Femur (tissue), 1 donor: ENCODE measurements at places on chromosomes 2 and 18.
A peak's percentile ranks its signal among the peaks of the same experiment; 100 is the strongest.

GRCh38 chr2:27420996-27421395, 7.4 kb upstream of the NRBP1 start:
- no peak for DNase-seq

GRCh38 chr2:69149631-69150215, 136.7 kb downstream of the ANTXR1 start:
- peak; percentile 53 for DNase-seq

- DNase-seq: no peak
Measured at GRCh38 chr2:188969236-188969635, 4.9 kb upstream of the COL3A1 start.

GRCh38 chr18:27863780-27864430, 313.0 kb downstream of the CDH2 start:
- DNase-seq: no peak

GRCh38 chr2:144240656-144241339, 279.1 kb downstream of the ZEB2 start:
- no peak for DNase-seq

DNA sequence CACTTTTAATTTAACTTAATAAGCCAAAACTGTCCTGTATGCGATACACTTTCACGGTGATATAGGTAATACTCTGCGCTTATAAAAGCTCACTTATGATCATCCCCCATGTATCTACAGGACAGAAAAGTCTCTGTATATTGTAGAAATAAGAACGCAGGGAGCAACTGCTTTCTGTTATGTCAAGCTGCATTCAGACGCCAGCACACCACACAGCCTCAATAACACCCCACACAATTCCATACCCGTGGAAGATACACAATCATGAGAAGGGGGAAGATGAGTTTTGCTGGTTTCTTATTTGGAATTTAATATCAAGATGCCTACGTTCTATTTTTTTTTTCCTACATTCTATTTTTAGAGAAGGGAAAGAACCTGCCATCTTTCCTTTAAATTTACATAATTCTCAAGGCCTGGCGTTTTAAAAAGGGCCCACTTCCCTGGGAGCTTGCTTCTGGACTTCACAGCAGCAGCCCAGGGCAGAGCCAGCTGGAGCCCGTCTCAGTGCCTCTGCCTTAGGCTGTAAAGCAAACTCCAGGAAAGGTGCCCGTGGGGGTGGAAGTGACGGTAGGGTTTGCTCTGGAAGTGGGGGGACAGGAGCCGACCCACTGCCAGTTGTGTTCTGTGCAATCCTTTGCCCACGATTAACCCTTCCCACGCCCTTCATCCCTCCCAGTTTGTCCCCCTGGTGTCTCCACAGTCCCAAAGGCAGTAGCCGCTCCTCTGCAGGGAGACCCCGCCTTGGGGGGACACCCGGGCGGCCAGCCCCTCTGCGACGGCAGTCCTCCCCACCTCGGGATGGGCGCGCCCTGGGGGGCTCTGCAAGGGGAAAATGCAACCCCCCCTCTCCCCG, 5.3 kb downstream of the PTGR3 start:
- DNase-seq: peak; percentile 71

DNA sequence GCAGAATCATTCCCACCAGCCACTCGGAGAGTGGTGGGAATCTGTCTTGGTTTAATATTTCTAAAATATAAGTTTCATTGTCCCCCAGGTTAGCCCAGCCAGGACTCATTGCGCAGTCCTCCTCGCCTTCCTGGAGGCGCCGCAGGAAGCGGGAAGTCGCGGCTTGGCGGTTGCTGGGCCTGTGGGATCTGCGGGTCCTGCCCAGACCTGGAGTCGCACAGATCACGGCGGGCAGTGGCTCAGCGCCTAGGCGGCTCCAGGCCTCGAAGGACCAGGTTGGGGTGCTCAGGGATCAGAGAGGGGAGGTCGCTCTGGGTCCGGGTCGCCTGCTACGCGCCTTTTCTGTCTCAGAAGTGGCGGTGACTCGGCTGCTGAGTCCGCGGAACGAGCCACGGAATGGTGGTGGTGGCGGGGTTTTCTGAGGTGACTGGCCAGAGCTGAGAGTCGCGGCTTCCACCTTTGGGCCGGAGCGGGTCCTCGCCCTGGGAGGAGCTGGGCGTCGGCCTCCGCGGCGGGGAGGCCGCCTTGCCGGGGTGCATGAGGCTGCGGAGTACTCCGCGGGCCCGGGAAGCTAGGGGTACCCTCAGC, 2.6 kb downstream of the HOXD3 start:
- DNase-seq: no peak

- no peak for DNase-seq
Measured at GRCh38 chr2:205367331-205367935, 314.9 kb upstream of the NRP2 start.

DNA sequence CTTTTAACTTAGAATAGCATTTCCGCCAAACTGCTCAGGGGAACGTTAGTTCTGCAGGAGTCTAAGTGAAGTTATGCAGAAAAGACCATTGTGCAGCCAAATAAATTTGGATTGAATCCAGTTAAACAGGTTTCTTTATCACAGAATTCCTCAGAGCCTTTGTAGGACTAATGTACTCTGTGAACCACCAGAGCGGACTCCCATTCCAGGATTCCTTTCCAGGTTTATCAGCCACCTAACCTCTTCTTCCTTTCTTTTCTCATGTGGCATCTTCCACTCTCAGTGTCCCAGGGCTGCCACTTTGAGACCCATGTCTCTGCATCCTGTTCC, 350.4 kb downstream of the TSN start:
- no peak for DNase-seq

DNA sequence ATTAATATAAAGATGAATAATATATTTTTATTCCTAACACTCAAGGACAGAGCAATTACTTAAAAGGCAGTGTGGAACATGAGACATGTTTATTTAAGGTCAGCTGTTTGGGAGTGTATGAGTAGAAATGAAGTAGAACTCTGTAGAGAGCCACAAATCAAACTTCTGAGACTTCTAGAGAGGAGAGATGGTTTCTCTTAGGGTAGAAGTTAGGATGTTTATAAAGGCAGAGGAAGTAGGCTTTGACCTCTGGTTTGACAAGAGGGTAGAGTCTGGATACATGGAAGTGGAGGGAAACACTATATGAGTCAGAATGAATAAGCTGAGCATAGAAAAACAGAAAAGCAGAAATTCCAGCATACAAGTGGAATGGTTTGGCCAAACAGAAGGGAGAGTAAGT, 262.1 kb upstream of the KLHL14 start:
- no peak for DNase-seq

GRCh38 chr2:7045601-7046590, 128.7 kb downstream of the RNF144A start:
- no peak for DNase-seq

DNA sequence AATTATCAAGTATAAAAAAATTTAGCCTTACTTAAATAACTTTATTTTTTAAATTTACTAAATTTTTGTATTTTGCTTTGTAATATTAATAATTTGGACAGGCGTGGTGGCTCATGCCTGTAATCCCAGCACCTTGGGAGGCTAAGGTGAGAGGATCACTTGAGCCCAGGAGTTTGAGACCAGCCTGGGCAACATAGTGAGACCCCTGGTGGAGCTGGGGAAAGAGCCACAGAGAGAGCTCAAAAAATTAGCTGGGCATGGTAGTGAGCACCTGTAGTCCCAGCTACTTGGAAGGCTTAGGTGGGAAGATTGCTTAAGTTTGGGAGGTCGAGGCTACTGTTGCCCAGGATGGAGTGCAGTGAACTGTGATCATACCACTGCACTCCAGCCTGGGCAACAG, 143.5 kb downstream of the B3GNT2 start:
- no peak for DNase-seq

DNA sequence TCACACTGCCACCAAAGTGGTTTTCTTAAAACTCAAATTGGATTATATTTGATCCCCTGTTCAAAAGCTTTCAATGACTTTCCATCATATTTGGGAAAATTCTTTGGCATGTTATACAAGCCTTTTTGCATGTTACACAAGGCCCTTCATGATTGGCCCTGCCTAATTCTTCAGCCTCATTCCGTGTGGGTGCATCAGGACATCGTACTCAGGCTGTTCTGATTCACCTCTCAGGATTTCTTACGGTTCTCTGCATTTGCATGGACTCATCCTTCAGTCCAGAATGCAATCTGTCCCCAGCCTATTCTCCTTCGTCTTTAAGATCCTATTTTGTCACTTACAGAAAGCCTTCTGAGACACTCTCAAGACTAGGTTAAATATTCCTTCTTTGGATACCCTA, 107.8 kb downstream of the LYPD1 start:
- DNase-seq: no peak

- DNase-seq: no peak
Measured at GRCh38 chr18:32910694-32911296, 138.0 kb upstream of the KLHL14 start.

- DNase-seq: no peak
Measured at GRCh38 chr2:1723397-1724042, 20.8 kb downstream of the PXDN start.

- no peak for DNase-seq
Measured at GRCh38 chr18:6595666-6596065, 133.8 kb upstream of the ARHGAP28 start.

GRCh38 chr2:60596411-60596810, 43.0 kb upstream of the BCL11A start:
- DNase-seq: no peak

- peak; percentile 82 for DNase-seq
Measured at GRCh38 chr2:96353032-96353561, 17.5 kb downstream of the NCAPH start.

DNA sequence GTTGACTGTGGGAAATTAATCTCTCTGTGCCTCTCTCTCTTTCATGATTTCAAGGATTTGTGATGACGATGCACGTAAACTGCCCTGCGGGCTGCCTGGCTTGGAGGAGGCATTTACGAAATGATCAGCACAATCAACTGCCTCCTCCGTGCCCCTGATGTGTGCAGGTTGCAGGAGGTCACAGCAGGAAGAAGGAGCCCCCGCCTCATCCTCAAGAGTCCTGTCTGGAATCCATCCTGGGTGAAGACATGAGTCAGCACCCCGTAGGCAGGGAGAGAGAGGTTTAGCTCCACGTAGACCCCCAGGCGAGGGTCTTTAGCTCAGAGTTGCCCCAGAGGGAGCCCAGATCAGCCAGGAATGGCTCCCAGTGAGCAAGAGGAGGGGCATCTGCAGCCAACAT, 17.1 kb upstream of the TEX51 start:
- DNase-seq: no peak

DNA sequence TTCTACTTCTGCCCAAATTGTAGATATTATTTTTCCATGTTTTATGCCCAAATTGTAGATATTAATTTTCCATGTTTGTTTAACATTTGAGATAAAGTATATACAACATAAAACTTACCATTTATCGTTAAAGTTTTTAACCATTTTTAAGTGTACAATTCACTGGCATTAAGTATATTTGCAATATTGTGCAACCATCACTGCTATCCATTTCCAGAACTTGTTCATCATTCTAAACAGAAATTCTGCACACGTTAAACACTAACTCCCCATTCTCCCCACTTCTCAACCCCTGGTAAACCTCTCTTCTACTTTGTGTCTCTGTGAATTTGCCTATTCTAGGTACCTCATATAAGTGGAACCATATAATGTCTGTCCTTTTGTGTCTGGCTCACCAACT, 162.1 kb downstream of the MGAT5 start:
- DNase-seq: no peak

DNA sequence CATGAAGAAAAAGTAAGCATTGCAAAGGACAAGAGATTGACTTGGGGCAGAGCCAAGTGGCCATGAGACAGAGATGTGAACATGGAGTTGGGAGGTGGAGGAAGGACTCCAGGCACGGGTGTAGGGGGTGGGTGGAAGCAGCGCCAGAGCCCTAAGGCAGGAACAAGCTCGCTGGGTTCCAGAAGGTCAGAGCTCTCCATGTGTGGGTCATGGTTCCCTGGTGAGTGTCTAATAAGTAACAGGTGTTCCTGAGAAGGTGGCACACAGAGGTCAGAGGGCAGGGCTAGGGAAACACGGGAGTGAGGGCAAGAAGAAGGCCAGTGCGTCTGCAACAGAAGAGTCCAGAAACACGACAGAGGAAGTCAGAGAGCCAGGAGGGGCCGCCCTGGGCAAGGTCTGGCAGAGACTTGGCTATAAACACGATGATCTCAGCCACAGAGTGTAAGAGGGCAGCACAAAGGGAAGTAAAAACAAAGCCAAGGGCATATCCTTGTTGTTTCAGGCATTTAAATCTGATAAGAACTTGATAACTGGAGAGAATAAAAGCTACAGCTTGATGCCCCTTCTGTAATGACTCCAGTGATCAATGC, 260.8 kb downstream of the TGIF1 start:
- DNase-seq: no peak

- peak; percentile 76 for DNase-seq
Measured at GRCh38 chr2:148989882-148990493, 48.5 kb upstream of the LYPD6B start.

GRCh38 chr2:127407661-127408003, 10.6 kb upstream of the PROC start:
- DNase-seq: no peak

DNA sequence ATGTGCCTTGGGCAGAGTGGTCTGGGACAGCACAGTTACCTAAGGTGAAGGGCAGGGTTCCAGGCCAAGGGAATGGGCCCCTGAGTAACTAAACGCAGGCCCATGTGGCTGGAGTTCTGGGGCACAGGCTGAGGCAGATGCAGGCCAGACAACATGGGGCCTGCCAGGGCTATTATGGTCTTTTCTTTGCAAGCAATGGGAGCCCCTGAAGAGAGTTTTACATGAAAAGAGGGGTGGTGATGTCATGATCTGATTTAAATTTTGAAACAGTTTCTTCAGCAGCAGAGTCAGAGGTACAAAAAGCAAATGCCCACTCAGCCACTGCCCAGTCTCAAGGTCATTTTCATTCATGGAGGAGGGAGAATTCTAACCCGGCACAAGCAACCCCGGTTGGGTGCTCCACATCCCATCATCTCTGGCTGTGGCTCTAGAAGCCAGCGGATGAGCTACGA, 5.6 kb downstream of the CHST10 start:
- DNase-seq: no peak

- no peak for DNase-seq
Measured at GRCh38 chr2:55877087-55877436, 46.5 kb downstream of the EFEMP1 start.

GRCh38 chr2:11560806-11561205, 27.0 kb downstream of the GREB1 start:
- no peak for DNase-seq

- DNase-seq: no peak
Measured at GRCh38 chr2:168090366-168091135, 156.8 kb downstream of the STK39 start.

- DNase-seq: peak; percentile 28
Measured at GRCh38 chr2:85889627-85890281, 964 bp upstream of the ST3GAL5 start.
